Spinal cord (tissue), 10 donors: ENCODE measurements at places on chromosomes 11 and 22.

DNA sequence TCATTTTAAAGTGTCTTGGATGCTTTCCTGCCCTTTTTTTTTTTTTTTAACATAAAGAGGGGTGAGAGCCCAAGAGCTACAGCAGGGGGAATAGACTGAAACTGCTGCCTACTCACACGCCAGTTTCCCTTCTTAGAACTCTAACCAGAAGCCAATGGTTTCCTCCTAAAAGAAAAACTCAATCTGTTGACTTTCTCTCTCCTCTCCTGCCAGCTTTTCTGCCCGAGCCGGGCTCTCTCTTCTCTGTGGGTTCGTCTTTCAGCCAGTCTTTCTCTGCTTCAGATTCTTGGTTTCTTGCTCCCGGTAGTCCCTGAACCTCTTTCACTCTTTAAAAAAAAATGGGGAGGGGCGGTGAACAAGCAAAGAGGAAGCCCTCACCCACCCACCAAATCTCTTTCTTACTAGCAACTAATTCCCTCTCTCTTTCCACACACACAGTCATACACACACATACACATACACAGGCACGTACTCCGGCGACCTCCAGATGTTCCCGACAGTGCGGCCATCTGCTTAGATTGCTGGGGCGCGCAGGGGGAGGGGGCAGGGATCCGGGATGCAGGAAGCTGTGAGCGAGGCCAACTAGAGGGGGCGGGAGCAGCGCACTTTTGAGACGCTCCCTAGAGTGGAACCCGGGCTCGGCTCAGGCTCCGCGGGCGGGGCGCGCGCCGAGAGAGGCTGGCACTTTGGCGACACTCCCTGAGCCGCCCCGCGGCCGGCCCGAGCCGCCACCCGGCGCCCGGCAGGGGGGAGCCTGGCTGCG, 444 bp upstream of the TSKU start:
- peak; percentile 97 for DNase-seq

DNA sequence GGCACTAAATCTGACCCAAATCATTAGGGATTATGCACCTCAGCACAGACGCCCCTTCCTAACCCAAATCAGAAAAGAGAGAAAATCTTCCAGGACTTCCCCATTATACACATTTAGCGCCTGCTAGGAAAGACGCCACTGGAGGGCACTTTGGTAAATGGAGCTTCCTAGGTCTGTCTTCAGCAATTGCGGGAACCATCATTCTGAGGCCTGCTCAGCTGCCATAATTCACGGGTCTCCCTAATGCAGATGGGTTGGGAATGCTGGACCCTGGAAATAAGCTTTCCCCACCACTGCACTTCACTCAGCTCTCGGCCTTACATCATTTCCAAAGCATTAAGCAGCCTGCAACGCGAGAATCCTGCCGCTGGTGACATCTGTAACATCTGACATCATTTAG, 86.2 kb upstream of the OPCML start:
- DNase-seq, result no peak

- no peak for DNase-seq
Observed at GRCh38 chr22:17334059-17334458, 35.2 kb upstream of the CECR2 start.

DNA sequence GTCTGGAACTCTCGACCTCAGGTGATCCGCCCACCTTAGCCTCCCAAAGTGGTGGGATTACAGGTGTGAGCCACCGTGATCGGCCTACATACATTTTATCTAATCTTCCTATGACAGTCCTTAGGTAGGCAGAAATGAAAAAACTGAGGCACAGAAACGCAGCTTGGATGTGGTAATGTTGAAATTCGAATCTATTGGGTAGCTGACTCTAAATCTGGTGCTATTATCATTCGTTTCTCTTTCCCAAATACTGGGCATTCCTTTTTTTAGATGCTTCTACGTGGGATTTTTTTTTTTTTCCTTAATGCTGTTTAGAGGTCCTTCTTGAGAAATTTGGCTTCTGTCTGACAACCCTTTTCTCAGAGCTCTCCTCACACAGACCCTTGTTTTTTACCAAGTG, 41.5 kb downstream of the FCHSD2 start:
- no peak for DNase-seq

- DNase-seq, result no peak
Observed at GRCh38 chr11:126127898-126128297, 65.2 kb upstream of the CDON start.

DNA sequence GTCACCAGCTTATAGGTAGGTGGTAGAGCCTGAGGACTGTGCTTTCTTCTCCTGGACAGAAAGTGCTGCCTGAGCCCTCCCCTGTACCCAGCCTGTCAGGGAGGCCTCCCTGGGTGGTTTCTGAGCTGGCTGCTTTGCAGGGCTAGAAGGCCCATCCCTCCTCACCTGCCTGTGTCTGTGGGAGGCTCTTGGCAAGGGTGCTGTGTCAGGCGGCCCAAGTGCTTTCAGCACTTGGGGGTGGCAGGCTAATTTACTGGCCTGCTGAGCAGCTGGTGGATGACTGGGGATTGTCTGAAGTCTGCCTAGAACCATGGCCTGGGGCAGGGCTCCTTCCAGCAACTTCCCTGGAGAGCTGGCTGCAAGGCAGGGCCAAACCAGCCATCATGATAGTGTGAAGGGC, 139.0 kb upstream of the NAV2 start:
- DNase-seq, result no peak

DNA sequence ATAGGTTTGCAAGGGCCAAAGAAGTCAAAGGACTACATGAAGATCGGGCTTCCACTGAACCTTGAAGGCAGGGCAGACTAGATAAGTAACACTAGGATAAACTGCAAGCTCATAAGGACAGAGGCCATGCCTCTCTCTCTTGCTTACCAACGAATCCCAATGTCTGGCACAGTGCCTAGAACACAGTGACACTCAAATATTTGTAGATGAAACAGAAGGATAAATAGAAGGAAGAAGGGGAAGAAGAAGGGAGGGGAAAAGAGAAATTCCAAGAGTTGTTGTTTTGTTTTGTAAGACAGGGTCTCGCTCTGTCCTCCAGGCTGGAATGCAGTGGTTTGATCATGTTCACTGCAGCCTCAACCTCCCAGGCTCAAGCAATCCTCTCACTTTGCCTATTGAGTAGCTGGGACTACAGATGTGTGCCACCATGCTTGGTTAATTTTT, 26.9 kb downstream of the SIK3 start:
- DNase-seq, result no peak

- DNase-seq, result no peak
Observed at GRCh38 chr22:29377979-29378378, 10.4 kb downstream of the AP1B1 start.

GRCh38 chr22:20392983-20393704, 807 bp upstream of the ZNF74 start:
- no peak for DNase-seq

GRCh38 chr11:69393865-69394233, 87.6 kb upstream of the LINC01488 start:
- no peak for DNase-seq

- no peak for DNase-seq
Observed at GRCh38 chr11:20558741-20559140, 40.7 kb upstream of the SLC6A5 start.

- DNase-seq, result no peak
Observed at GRCh38 chr11:17929171-17929570, 83.7 kb downstream of the SERGEF start.

GRCh38 chr11:37107415-37107814, 509.4 kb upstream of the RAG2 start:
- DNase-seq, result no peak

- peak; percentile 5 for DNase-seq
Observed at GRCh38 chr11:110524238-110524637, 94.5 kb downstream of the FDX1 start.

DNA sequence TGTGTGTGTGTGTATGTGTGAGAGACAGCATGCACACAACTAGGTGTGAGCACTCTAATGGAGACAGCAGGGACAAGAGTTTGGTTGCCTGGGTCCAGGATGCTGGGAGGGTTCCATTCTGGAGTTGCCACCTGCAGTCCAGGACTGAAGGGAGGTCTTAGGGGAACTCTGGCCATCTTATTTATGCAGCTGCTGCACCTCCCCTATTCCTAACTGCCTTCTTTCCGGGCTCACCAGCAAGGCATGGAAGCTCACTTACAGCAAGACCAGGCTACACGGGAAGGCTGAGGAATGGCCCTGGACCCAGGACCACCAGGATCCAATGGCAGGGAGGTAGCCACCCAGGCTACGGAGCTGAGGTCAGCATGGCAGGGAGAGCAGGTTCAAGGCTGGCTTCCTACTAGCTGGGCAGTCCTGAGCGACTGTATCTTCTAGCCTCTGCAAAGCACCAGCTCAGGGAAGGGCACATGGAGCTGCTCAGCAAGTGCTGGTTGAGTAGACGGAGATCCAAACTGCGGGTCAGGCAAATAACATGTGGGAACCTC, 42.2 kb upstream of the B3GAT1 start:
- no peak for DNase-seq

DNA sequence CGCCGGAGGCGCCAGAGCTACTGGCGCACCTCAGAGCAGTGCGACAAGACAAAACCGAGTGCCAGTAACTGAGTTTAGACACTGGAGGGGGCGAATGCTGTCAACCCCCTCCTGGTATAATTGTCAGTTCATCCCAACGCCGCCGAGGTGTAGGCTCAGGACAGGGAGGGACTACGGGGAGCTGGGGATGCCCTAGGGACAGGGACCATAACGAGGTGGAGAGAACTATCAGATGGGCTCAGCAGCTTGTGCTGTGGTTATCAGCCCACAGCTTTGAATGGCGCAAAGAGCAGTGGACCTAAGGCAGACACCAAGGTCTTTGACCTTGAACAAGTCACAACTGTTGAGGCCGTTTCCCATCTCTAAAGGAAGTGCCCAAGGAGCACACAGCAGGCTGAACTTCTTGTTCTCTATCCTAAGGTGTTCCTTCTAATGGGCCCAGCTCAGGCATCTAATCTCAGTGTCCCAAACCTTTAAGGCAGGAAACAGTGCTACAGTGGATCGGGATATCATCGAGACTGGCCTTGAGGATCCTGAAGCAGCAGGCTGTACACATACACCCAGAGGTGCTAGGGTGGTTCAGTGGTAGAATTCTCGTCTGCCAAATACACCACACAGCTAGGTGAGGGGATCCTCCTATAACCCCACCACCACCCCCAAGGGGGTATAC, 958 bp upstream of the TUT1 start:
- DNase-seq, result no peak

GRCh38 chr11:121497176-121497998, 44.6 kb upstream of the SORL1-AS1 start:
- no peak for DNase-seq

GRCh38 chr11:61499816-61500491, 8.6 kb upstream of the LRRC10B start:
- no peak for DNase-seq

DNA sequence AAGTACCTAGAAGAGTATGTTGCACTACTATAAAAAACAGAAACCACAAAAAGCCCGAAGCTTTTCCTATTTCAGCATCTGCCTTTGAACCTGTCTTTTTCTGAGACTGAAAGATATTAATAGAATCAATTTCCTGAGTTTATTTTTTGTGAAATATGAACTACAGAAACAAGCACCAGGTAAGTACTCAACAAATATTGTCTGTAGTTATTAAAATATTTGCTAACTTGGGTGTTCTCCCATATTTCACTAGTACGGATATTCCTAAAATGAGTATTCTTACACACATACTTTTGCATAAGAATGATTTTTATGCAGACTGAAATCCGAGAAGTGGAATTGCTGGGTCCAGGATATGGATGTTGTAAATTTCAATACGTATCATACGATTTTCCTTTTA, 188.0 kb downstream of the OR4C45 start:
- no peak for DNase-seq

GRCh38 chr11:45151362-45151982, 5.0 kb downstream of the PRDM11 start:
- DNase-seq, result no peak

DNA sequence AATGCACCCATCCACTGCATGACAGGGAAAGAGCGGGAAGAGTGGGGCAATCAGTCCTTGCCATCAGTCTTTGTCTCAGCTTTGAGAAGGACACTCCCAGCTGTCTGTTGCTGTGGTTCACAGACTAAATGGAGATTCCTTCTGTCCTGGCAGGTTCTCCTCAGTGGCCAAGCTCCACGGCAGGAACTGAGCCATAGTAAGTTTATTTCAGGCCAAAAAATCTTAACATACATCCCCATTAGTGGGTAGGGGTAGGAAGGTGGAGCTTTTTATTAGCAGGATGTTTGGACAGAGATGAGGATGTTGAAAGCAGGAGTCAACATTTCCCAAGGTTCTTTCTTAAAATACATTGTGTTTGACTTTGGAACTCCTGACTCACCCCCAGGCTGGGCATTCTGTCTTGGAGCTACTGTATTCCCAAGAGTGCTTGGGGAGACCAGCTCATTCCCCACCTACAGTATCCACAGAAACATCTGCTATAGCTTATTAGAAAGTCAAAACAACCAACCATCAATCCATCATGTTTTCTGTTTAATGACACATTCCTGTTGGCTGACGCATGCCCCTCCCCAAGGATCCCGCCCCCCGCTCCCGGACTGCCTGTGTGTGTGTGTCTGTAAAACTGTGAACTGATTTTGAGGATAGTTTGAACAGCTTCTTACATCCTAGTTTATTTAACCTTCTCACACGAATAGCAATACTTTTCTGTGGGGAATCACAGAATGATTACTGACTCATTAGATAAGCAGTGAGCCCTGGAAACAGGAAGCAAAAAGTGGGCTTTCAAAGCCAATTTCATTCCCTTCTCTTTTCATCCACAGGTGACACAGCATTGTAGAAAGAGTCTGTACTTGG, 109.5 kb downstream of the CCDC81 start:
- DNase-seq, result peak; percentile 57

DNA sequence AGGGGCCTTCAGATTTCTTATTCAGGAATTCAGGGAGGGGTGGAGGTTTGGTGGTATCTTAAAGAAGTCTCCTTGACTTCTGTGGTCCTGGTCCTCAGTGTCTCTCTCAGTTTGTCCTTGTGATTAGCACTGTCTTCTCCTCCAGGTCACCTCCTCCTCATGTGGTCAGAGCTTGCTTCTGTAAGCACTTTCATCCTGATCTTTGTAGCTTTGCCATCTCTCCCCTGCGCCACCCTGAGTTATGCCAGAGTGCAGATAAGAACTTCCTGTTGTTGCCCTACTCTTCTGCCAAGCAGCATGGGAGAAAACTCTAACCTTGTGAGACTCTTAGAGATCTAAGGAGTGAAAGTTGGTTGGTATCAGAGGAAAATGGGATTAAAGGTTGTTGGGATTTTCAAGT, 30.9 kb downstream of the MICAL2 start:
- DNase-seq, result no peak

- no peak for DNase-seq
Observed at GRCh38 chr22:40279017-40279416, 67.3 kb upstream of the ADSL start.

DNA sequence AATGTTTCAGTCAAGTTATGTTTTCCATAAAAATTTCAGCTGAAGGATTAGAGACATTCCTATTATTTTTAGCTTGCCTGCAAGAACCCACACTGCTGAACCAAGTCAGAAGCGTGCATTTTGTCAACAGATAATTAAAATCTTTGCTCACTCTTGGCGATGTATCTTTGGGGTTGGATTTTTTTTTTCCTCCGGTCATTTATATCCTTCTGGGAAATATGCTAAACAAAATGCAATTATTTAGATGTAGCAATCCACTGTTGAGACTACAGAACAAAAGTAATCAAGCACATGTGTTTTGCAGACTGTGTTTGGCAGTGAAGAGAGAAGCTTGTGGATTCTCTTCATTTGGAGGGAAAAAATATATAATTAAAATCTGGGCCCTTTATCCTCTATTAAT, 15.3 kb upstream of the NELL1 start:
- peak; percentile 66 for DNase-seq
